Stomach (tissue), 19 donors: ENCODE measurements at places on chromosomes 5 and 9. TPM values are rescaled to one million over a fixed set of nuclear protein-coding genes. Genes with fewer than 3 reads are reported as not detected.

IL9 gene
- not detected for total RNA-seq

PCDHGA2 gene
- 3.5 TPM for total RNA-seq

DBH gene
- total RNA-seq, result not detected

NUDT12 gene
- 3.2 TPM for total RNA-seq

C9 gene
- total RNA-seq, result not detected

ATP6V0E1 gene
- total RNA-seq, result 18.0 TPM

GABRP gene
- total RNA-seq, result not detected

CYLC2 gene
- total RNA-seq, result not detected

HMGXB3 gene
- 61.0 TPM for total RNA-seq

GPR150 gene
- total RNA-seq, result 0.89 TPM

PCDHB13 gene
- 3.1 TPM for total RNA-seq

ANKRD34B gene
- total RNA-seq, result not detected

AMBP gene
- 0.89 TPM for total RNA-seq

CTXN3 gene
- total RNA-seq, result not detected

FRMD3 gene
- total RNA-seq, result 7.0 TPM

RNF224 gene
- total RNA-seq, result not detected

MARCHF3 gene
- total RNA-seq, result 11.9 TPM

OR1L1 gene
- total RNA-seq, result not detected

NIPAL4 gene
- 5.8 TPM for total RNA-seq

BNC2 gene
- total RNA-seq, result 37.8 TPM

KLF4 gene
- 34.8 TPM for total RNA-seq

LCN9 gene
- total RNA-seq, result not detected

ITK gene
- total RNA-seq, result not detected

ST8SIA4 gene
- 3.6 TPM for total RNA-seq

TLX3 gene
- total RNA-seq, result not detected

SPINK1 gene
- 393 TPM for total RNA-seq

TAF11L9 gene
- total RNA-seq, result not detected
